ENCODE measurements at places on chromosomes 13 and 19. TPM values are rescaled to one million over a fixed set of nuclear protein-coding genes. Genes with fewer than 3 reads are reported as not detected.

DNA sequence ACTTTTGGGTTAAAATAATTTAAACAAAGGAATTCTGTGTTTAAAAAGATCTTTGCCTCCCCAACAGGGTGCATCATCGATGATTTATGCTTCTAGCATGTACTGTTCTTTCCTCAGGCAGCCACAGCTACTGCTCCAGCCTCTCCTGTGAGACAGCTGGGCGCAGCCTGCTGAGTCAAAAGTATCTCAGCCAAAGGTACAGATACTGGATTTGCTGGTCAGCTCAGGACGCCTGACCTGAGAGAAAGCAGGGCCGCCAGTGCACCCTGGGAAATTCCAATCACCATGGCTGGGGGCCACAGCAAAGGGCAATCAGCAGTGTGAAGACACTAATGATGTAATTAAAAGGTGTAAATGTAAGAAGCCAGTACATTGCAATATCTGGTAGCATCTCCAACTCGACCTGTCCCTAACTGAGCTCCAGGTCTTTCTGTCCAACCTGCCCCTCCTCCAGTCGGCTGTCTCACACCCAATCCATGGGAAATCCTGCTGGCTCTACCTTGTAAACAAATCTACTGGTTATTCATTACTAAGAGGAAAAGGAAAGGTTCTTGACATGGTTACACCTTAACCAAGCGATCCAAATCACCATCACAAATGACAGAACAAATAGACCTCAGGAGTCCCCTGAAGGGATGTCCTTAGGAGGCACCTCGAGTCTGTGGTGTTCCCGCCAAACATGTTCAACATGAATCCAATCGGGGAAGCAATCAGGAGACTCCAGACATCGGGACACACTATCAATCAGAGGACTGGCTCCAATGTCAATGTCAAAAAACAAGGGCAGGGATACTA is 7.3 kb downstream of the OPA3 start:
- no peak for DNase-seq

GRCh38 chr13:46010148-46010547 is 42.4 kb downstream of the ZC3H13 start:
- no peak for DNase-seq

CCDC8 gene
- total RNA-seq = not detected

RFPL4A gene
- not detected for total RNA-seq

ZNF580 gene
- total RNA-seq = 92.7 TPM

Measured in CD4-positive, alpha-beta memory T cell (primary cell).